ENCODE measurements at places on chromosomes 11 and 22.

DNA sequence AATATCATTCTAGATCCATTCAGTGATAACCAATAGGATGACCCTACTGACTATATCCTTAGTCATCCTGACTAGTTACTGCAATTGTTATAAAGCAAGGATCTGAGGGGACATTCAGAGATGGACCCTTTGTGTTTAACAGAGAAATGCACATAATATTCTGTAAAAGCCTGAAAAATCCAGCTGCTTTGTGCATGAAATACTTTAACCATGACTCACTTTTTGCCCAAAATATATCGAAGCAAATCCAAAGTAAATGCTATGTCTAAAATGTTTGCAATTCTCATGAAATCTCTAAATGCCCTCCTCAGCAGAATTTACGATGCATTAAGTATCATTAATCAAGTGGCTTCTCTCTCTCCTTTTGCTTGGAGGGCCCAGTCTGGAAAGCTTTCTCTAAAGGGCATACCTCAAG, 178.8 kb upstream of the MTMR2 start:
- no peak for DNase-seq

- DNase-seq = no peak
Measured at GRCh38 chr11:48341466-48341865, 16.7 kb downstream of the OR4C3 start.

GRCh38 chr11:126817096-126817495, 183.5 kb downstream of the KIRREL3 start:
- no peak for DNase-seq

- no peak for DNase-seq
Measured at GRCh38 chr11:131928992-131929391, 558.6 kb downstream of the NTM start.

GRCh38 chr11:28878025-28878424, 769.8 kb downstream of the METTL15 start:
- no peak for DNase-seq

- DNase-seq = no peak
Measured at GRCh38 chr11:30326114-30326778, 3.3 kb downstream of the ARL14EP start.

DNA sequence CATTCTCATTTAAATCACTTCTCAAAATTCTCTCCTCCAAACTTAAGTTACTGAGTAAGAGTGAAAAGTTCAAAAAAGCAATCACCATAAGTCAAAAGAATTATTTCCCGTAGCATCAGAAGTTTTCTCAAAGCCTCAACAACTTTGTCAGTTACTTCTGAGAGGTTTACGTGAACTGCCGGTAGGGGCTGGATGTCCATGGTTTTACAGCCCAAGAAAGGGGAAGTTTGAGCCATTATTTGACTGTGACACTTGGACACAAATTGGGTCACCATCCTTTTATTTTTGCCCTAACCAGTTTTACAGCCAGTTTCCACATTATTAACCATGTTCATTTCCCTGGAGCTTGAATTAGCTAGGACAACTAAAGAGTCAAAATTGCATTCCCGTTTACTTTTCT, 7.5 kb downstream of the POU2AF3 start:
- no peak for DNase-seq

DNA sequence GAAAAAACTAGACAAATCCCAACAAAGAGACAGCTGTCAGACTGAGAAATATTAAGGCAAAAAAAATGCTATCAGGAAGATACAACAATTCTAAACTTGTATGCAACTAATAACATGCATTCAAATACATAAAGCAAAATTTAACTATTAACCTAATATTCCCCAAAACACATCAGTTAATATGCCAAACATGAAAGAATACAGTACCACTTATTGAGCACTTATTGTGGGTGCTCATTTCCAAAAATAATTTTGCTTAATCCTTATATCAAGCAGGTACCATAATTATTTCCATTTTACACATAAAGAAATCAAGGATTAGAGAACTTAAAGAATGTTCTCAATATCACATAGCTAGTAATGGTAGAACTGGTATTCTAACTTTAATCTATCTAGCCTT, 67.7 kb upstream of the HMGXB4 start:
- no peak for DNase-seq

DNA sequence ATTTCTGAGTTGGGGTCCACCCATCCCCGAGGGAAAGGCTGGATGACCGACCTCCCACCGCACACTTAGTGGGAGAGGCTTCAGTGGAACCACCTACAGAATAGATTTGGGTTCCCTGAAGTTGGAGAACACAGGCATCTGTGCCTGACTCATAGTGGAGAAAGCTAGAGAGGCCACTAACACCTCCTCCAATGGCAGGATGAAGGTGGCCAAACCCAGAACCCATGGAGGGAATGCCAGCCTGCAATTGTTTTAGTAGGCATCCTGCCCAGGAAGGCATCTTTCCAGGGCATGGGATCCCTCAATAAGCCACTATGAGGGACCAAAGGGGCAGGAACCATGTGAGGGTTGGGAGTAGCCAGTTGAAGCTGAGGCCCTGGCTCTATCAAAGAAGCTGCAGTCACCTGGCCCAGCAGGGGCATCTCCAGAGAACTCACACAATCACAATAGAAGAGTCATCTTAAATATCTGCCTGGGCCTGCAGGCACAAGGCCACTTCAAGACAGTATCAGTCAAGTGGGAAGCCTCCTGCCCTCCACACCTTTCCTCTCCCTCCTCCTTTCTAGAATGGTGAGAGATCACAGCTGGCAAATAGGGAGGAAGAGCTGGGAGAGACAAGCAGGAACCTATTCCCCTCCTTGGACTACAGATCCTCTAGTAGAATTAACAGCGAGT, 124.1 kb upstream of the CSNK2A3 start:
- no peak for DNase-seq

- no peak for DNase-seq
Measured at GRCh38 chr11:57288771-57289579, 35.8 kb downstream of the TNKS1BP1 start.
